ENCODE measurements at places on chromosomes 2 and 18.

DNA sequence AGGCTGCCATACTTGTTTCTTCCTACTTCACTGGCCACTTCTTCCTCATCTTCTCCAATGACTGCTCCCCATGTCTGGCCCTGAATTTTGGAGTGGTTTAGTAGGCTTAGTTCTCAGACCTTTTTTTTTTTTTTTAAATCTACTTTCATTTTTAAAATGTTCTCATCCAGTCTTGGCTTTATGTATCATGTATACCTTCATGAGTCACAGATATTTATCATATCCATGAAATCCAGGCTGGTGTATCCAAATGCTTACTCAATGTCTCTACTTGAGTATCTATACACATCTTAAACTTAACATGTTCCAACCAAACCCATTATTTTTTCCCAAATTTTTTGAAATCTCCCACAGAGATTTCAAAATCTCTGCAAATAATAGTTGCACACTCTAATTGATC, 26.3 kb upstream of the CFAP36 start:
- no peak for DNase-seq

DNA sequence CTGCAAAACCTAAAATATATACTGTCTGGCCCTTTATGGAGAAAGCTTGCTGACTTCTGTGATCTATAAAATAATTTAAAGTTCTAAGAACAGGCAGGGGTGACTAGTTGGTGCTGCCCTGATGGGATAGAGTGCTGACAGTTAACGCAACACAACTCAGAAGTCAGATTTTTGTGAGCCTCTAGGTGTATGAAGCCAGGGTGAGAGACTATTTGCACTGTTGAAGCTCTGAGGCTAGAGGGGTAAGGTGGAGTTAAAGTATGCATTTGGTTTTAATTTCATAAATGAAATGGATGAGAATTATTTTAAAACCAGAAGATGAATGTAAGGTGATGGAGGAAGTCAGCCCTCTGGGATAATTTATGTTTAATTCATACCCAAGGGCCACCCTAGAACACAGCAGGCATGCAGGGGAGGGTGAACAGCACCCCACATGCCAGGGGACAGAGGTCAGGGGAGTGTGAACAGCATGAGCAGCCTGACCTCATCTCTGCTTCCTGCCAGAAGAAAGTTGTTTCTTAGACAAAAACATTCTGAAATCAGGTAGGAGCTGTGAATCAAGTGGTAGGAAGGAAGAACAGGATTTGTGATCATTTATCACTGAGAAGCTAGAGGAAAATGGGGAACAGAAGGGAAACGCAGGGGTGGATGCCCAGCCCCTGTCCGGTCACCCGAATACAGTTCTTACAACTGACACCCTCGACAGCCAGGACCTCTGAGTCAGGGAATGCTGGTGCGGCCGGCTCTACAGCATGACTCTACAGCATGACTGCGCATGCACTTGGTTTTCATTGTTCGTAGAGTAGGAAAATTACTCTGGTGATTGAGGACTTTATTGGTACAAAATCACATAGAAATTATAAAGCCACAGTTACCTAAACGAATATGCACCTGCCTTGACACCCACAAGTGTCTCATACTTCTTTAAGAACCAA, 93.1 kb downstream of the MBP start:
- DNase-seq = no peak

DNA sequence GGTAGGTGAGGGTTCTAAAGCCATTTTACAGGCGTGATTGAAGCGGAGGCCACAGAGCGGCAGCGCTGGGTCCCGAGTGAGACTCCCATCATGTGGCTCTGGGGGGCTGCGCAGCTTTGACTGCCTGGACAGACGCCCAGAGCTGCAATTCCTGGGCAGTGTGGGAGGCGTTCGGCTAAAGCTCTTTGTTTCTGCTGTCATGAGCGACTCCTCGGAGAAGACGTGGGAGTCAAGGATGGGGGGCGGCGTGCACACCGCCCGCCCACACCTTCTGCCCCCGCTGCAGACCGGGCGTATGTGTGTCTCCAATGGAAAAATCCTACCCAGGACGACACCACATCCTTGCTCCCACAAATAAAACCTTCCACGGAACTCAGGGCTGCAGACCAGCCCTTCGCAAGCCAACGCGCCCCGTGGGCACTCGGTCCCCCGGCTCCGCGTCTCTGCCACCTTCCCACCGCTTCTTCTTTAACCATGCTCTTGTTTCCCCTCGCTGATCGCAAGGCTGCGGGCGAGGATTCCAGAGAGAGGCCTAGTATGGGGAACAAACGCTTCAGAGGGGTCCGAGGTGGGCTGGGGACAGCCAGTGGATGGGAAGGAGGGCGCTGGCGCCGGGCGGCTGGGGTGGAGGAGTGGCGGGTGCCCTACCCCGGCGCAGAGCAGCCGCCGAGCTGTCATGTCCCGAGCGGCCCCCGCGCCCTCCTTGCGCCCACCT, 680 bp upstream of the LBH start:
- peak; percentile 26 for DNase-seq

DNA sequence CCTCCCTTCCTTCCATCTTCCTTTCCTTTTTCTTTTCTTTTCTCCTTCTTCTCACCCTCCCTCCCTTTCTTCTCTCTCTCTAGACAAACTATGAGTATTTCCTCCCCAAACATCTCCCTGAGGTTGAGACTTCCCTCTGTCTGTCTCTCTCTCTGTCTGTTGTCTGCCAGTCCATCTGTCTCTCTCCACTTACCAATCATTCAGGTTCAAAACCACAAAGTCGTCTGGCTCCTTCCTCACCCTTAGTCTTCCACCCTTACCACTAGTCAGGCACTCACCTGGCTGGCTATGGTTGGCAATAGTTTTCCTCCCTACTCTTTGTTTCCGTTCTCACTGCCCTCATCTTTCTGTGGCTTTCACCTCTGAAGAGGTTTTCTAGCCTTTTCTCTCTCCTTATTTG, 12.9 kb downstream of the CCL20 start:
- DNase-seq = no peak

DNA sequence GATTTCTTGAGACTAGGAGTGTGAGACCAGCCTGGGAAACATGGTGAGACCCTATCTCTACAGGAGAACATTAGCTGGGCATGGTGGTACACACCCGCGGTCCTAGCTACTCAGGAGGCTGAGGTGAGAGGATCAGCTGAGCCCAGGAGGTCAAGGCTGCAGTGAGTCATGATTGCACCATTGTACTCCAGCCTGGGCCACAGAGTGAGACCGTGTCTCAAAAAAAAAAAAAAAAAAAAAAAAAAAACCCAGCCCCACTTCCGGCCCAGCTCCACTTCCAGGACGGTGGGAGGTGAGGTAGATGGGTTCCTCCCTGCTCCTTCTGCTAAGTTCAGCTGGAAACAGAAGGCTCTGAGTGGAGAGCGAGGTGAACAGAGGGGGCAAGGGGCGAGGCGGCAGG, 41.4 kb upstream of the NFATC1 start:
- no peak for DNase-seq

- DNase-seq = no peak
These were observed 149.3 kb upstream of the PGAP1 start for GRCh38 chr2:197075754-197076337.

GRCh38 chr2:205193836-205194228, 488.5 kb upstream of the NRP2 start:
- DNase-seq = no peak

DNA sequence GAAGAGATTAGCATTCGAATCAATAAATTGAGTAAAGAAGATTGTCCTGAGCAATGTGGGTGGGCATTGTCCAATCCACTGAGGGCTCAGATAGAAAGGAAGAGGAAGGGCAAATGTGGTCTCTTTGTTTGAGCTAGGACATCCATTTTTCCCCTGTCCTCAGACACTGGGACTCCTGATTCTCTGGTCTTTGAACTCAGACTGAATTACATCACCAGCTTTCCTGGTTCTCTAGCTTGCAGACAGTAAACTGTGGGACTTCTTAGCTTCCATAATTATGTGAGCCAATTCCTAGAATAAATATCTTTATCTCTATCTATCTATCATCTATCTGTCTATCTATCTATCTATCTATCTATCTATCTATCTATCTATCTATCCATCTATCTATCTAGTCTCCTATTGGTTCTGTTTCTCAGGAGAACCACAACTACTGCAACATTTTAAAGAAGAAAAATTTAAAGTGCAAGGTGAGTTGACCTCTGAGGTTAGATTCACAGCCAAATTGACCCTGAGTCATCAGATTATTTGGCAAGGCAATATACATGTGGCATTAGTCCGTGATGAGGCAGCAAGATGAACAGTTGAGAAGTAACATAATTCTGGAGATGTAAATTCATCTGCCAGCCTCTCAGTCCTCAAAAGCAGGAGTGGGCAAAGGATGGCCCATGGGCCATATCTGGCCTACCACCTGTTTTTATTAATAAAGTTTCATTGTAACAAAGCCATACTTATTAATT, 191.4 kb downstream of the PDE11A start:
- DNase-seq = no peak

DNA sequence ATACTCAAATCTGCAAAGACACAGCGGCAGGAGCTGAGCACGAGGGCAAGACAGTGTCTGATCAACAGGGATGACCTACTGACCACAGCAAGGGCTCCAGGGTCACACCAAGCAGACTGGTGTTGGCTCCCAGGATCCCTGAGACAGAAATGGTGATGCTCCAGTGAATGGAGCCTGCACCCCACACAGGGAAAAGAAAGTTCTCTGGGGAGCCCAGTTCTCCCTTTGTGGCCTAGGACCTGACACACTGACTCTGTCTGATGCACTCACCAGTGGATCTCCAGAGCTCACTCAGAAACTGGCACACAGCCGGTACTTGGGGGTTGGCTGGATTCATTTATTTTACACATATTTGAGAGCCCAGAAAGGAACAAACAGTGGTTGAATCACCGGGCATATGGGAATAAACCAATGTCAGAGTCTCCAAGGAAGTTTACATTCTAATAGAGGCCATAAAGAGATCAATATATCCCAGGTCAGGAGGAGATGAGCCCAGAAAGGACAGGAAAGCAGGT, 215.6 kb upstream of the ARL4C start:
- DNase-seq = no peak

DNA sequence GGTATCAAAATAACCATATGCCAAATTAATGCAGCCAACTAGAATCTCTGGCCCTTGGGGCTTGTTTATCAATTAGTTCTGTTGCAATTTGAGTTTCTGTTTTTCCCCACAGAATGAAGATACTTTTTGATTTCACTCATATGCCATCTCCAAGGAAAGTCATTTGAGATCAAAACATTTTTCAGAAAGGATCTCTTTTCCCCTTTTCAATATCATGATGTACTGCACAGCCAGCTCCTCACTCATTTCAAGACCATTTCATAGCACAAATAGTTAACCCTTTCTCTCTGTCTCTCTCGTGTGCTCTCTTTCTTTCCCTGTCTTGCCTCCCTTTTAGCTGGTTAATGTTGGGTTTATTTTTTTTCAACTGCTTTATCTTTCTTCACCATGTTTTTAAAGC, 387.3 kb downstream of the STK39 start:
- no peak for DNase-seq

GRCh38 chr2:175030380-175031271, 25.4 kb upstream of the CHN1 start:
- no peak for DNase-seq

- DNase-seq = no peak
These were observed 192.2 kb downstream of the HDAC4 start for GRCh38 chr2:239208465-239209180.

- no peak for DNase-seq
These were observed 62.3 kb downstream of the TNS1 start for GRCh38 chr2:217940261-217941220.

DNA sequence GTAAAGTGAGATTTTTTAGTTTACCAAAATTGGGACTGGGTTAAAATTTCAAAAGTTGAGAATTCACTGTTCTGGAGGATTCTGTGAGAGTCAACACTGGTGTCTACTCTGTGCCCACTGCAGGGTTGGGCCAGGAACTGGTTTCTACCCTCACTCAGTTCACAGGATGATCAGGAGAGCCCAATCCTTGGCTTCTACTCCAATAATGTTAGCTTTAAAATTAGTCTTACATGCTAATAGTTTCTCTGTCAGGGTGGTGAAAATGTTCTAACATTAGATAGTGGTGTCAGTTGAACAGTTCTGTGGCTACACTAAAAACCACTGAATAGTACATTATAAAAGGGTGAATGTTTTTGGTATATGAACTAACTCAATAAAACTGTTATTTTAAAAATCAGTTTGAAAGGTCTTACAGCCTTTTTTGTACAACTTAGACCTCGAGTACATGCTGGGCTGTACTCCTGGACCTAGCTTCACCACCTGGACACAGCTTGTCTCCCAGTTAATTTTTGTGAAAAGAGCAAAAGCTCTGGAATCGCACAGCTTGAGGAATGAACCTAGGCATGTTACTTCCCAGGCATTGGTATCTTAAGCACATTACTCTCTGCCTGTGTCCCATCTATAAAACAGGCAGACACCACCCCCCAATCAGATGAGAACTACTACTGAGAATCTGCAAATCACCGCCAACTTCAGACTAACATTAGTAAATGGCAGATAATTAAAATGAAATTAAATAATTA, 44.4 kb downstream of the ACVR1 start:
- DNase-seq = no peak

- no peak for DNase-seq
These were observed 79.1 kb downstream of the CACNB4 start for GRCh38 chr2:152019732-152020131.

DNA sequence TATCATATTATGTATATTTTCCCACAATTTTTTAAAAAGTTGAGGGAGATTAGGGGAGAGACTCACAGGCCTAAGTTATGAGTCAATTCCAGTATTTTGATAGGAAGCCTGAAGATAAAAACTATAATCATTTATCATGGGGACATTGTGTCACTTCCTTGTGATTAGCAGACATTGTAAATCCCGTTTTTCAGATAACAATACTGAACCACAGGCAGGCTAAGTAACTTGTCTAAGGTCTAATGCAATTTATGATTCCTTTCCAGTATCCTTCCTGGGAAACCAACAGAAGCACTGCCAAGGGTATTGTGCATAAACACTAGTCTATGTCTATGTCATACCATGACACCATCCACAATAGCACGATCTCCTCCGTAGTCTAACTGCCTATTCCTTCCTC, 235.2 kb upstream of the PIK3C3 start:
- DNase-seq = no peak

DNA sequence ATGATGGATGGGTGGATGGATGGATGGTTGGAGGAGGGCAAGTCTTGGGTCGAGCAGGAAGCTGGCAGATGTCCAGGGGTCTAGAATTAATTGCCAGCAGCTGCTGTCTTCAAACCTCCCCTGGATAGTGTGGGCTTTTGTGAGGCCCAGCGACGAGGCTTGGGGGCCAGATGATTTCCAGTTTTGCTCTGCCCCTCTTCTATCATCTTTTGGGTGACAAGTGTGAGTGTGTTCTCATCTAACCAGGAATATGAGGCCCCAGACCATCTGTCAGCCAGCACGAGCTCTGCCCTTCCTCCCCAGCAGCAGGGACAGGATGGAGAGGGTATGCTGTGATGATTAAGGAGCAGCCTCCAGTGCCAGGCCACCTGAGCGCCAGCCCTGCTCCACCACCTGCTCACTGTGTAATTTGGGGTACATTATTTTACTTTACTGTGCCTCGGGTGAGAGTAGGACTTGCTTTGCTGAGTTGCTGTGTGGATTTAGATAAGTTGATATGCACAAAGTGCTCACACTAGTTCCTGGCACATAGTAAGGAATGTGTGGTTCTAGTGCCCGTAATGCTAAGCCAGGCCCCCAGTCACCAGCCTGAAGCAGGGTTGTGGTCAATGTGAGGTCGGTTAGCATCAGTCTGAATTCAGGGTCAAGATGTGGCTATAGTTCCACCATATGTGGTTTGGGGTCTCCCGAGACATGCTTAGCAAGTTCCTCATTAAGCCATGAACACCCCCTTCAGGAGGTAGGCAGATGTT, 251.1 kb downstream of the CYP26B1 start:
- DNase-seq = peak; percentile 81

Measured in NCI-H524 treated with DMSO at 0.1 percent for 48 hours (cell line).